HT-29 (cell line): ENCODE measurements at places on chromosomes 5 and 9. TPM values are rescaled to one million over a fixed set of nuclear protein-coding genes. Genes with fewer than 3 reads are reported as not detected.

The LCN10 gene
- total RNA-seq: not detected in 2 replicates

GRCh38 chr5:36870399-36871040 is 6.0 kb upstream of the NIPBL start:
- peak; percentile 84 for DNase-seq

DNA sequence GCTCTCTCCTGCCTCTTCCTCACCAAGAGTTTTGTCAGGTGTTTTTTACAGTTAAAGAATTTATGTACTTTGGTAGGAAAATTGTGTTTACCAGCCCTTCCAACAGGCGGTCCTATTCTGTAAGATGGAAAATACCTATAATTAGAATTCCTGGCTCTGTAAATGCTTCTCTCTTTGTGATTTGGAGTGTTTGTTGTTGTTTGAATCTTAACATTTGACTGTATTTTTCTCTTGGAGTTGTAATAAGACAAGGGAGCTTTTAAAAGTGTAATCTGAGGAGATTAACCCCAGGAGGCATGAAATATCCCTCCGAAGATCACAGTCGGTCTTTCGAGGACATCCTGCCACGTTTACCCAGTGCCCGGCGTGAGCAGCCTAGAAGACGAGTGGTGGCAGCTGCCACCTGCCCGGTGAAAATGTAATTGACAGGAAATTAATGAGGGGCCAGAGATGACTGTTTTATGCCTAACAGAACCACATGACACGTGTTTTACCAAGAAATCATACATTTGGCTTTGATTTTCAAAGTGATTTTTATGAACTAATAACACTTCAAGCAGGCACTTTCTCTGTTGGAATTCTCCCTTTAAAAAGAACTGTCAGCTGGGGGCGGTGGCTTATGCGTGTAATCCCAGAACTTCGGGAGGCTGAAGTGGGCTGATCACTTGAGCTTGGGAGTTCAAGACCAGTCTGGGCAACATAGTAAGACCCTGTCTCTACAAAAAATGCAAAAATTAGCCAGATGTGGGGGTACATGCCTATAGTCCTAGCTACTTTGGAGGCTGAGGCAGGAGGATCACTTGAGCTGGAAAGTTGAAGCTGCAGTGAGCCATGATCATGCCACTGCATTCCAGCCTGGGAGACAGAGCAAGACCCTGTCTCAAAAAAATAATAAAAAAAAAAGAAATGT is 20.0 kb downstream of the ANKRD33B start:
- no peak for DNase-seq

The ADAMTSL1 gene
- not detected in 2 replicates for total RNA-seq

DNA sequence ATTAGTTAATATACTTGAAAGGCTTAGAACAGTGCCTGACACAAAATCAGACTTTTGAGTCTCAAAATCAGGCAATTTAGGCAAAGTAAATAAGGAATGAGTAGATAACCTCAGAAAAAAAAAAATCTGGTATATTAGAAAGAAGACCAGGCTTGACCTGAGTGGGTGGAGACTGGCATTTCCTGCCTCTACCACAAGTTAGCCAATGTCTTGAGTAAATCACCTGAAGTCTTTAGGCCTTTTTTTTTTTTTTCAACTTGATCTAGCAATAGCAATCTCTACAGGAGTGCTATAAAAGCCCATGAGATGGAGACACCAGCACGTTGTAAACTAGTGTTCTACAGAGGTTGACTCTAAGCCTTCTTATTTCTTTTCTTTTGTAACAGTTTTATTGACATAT is 104.2 kb upstream of the RASEF start:
- peak; percentile 71 for DNase-seq

DNA sequence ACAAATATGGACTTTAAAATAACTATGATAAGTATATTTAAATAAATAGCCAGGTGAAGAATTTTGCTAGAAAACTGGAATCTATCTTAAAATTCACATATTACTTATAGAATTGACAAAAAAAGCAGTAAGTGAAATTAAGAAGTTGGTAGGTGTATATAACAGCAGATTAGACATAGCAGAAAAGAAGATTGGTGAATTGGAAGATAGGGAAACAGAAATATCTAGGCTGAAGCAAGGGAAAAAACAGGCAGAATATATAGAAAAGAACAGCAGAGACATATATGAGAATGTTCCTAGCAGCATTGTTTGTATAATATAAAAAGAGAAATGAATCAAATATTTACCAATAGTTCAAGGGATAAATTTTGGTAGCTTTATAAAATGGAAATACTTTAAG is 294.9 kb downstream of the TMEM232 start:
- no peak for DNase-seq

GRCh38 chr5:62977661-62978060 is 399.0 kb downstream of the LRRC70 start:
- DNase-seq: no peak

DNA sequence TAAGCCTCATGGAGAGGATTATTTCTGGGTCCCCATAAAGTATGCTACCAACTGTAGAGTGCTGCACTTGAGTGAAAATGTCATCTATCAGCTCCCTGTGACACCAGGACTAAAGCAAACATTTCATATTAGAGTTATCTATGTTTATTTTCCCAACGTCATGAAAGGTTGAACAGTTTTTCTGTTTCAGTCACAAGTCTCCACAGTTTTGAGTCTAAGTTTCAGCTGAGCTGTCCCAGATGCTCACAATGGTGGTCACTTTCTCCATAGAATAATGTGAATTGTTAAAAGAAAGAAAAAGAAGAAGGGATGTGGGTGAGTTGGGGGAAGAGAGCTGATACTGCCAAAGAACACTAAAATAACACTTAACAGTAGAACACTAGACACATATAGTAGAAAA is 126.3 kb upstream of the C9orf72 start:
- DNase-seq: no peak

The TAF11L10 gene
- not detected in 2 replicates for total RNA-seq

- DNase-seq: no peak
Measured at GRCh38 chr5:158200619-158201018, 341.7 kb upstream of the CLINT1 start.

DNA sequence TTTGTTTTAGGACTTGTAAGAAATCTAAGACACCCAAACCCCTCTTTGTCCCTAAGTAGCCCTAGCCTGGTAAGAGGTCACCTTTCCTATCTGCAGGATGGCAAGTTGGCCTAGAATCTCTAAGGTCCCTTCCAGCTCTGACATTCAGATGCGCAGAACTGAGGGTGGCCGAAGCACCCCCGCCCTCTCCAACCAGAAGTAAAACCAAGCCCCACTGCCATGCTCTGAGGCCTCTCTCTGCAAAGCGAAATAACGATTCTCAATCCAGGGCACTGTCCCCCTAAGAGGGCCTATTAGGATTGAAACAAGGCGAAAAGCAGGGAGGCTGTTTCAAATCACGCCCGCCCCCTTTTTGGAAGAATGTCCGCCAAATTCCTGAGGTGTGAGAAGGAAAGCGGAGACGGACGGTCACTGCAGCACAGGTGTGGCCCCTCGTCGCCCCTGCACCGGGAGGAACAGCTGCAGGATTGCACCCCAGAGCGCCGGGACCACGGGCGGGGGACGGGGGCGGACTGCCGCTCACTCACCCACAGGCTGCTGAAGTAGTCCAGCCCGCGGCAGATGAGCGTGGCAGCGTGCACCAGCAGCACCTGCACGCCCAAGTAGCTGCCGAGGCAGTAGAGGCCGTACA is 824 bp downstream of the TMEM245 start:
- DNase-seq: no peak

The ADAMTS19 gene
- total RNA-seq: not detected in 2 replicates

The NRG2 gene
- not detected in 2 replicates for total RNA-seq

- DNase-seq: no peak
Measured at GRCh38 chr5:12910641-12911040, 1006.4 kb upstream of the CTNND2 start.

- no peak for DNase-seq
Measured at GRCh38 chr9:130632081-130632710, 32.2 kb upstream of the PRDM12 start.

DNA sequence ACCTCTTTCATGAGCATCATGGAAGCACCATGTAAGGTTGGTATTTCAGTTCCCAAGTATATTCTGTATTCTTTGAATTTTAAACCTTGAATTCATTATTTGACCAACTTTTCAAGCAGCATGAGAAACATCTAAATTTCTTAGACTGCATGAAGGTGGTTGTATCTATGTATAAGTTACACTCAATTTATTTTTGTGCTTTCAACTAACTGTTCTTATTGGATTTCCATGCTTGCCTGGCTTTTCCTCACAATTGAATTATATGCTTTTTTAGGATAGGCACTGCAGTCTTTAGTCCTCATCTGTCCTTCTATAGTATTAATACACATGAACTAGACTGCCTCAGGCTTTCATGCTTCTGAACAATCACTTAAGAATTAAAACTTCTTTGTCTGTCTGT is 134.0 kb downstream of the CEP120 start:
- no peak for DNase-seq
